Nephron progenitor cell (in vitro differentiated cells): ENCODE measurements at places on chromosomes 5 and 9.
A peak's percentile ranks its signal among the peaks of the same experiment; 100 is the strongest.

DNA sequence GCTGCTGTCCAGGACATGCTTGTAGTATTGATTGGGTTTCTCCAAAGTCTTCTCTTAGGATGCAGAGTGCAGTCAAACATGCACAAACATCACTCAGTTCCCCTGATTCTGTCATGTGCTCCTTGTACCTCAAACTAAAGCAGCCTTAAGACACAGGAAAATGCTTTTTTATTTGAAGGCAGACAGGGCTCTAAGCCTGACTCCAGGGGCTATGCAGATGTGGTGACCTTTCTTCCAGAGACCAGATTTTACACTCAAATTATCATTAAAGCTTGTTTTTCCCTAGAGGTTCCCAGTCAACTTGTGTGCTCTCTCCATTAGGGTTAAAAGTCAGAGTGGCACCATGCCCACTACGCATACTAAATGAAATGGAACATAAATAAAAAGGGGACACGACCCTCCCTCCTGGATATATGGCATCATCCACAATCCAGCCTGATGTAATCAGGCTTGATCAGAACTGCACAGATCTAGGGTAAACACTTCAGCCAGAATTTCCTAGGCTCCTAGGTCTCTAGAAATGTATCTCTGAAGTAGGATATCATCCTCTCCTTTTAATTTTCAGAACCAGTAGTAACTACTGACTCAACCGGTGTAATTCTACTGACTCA is 771.1 kb downstream of the NR2F1-AS1 start:
- no peaks in the 10 kb centered on the region for H3K36me3 ChIP-seq
- no peak for DNase-seq
- H3K27me3 ChIP-seq, result peaks cover 4% of the 10 kb centered on the region
- no peak overlapping the region for H3K27ac ChIP-seq

DNA sequence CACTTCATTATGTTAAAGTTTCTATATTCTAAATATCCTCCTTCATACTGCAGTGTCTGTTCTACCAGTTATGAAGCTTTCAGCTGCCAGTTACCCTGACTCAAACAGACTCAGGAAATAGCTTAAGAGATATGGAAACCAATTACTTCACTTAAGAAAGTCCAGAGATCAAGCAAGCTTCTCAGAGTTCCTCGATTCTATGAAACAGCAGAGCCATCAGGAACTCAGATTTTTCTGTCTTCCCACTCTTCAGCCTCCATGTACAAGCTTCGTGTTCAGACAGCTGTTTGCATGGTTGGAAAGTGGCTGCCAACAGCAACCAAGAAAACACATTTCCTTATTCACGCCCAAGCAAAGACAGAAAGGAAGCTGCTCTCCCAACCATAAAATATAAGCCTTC is 216.1 kb downstream of the ACTL7B start:
- H3K4me1 ChIP-seq, result peaks cover 9% of the 10 kb centered on the region

GRCh38 chr9:26516773-26517343 is 375.7 kb downstream of the CAAP1 start:
- no peak for DNase-seq
- H3K4me1 ChIP-seq, result no peaks in the 10 kb centered on the region
- no peak overlapping the region for H3K4me3 ChIP-seq
- H3K27ac ChIP-seq, result no peak overlapping the region

GRCh38 chr5:159712672-159713071 is 203.6 kb upstream of the ADRA1B start:
- peaks cover 14% of the 10 kb centered on the region for H3K36me3 ChIP-seq
- H3K4me1 ChIP-seq, result peaks cover 35% of the 10 kb centered on the region
- no peak for DNase-seq
- H3K27me3 ChIP-seq, result no peaks in the 10 kb centered on the region
- H3K4me3 ChIP-seq, result no peak overlapping the region

DNA sequence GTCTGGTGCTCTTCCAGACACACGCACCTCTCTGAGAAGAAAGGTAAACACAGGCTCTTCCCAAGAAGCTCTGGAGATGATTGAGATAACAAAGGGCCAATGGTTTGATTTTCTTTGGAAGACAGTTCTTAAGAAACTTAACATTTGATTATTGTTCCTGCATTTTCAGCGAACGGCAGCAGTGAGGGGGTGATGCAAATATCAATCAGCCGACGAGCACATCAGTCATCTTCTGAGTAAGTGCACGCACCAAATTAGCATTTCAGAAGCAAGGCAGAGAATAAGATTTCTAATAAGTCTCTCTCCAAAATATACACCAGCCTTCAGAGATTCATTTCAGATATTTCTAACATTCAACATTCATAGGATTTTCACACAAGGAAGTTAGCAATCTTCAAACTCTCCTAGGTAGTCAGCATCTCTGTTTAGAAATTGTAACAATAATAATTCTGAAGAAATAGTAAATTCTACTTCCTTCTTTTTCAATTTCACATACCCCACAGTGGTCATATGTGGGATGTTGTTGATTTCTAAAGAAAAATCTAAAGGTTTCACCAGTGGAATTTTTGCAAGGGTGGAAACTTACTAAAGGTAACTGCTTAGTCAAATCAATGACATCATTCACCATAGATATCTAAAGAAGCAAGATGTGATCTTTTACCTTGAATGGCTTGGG is 250.3 kb downstream of the SEC61B start:
- H3K4me1 ChIP-seq, result no peaks in the 10 kb centered on the region
- no peak overlapping the region for H3K27ac ChIP-seq
- H3K27me3 ChIP-seq, result peaks cover 13% of the 10 kb centered on the region
- H3K36me3 ChIP-seq, result no peaks in the 10 kb centered on the region

DNA sequence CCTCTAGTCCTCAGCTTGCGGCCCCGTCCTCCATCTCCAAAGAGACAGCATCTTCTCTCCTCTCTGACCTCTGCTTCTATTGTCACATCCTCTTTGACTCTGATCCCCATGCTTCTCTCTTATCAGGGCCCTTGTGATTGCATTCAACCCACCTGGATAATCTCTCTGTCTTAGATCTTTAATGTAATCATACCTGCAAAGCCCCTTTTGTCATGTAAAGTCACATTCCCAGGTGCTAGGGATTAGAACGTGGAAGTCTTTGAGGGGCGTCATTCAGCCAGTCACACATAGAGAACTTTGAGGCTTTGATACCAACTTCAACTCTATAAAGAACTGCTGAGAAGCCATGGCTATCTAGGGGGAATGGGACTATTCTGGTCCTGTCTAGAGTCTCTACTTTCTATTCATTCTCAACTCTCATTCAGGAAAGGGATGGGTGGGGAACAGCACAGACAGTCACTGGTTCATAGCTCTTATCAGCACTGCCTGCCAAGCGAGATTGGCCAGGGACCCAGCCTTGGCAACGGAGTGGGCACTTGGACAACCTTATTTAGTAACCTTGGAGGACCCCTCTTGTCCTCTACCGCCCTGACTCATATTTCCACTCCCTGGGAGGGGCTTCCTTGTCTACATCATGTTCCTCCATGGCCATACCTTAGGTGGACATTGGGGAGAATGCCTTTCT is 29.0 kb downstream of the TAS2R1 start:
- peaks cover 5% of the 10 kb centered on the region for H3K27me3 ChIP-seq
- peaks cover 15% of the 10 kb centered on the region for H3K4me1 ChIP-seq
- no peaks in the 10 kb centered on the region for H3K36me3 ChIP-seq
- H3K27ac ChIP-seq, result no peak overlapping the region
- H3K4me3 ChIP-seq, result no peak overlapping the region

DNA sequence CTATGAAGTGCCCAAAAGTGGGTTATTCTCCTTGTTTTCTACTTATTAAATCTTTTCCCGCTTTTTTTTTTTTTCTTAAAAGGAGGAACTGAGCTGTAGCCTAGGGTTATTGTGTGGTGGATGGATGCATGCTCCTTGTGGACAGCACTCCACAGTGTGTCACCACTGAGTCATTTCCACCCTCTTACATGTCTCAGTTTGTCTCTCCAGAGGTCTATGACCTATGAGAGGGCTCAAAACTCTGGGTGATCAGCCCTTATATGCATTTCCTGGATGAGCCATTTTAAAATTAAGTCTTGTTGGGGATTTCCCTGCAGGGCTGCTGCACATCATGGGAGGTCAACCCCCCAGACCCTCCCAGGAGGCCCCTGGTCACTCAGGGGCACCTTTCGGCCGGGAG is 102.2 kb upstream of the MOCS2 start:
- no peak for DNase-seq
- H3K27ac ChIP-seq, result no peak overlapping the region
- peaks cover 5% of the 10 kb centered on the region for H3K4me1 ChIP-seq

- no peak for DNase-seq
- H3K36me3 ChIP-seq, result no peaks in the 10 kb centered on the region
- peak overlapping the region; percentile 65 for H3K27ac ChIP-seq
- peaks cover 6% of the 10 kb centered on the region for H3K27me3 ChIP-seq
- peaks cover 62% of the 10 kb centered on the region for H3K4me1 ChIP-seq
- no peak overlapping the region for H3K4me3 ChIP-seq
These were observed 11.4 kb upstream of the ENG start for GRCh38 chr9:127865645-127866464.

DNA sequence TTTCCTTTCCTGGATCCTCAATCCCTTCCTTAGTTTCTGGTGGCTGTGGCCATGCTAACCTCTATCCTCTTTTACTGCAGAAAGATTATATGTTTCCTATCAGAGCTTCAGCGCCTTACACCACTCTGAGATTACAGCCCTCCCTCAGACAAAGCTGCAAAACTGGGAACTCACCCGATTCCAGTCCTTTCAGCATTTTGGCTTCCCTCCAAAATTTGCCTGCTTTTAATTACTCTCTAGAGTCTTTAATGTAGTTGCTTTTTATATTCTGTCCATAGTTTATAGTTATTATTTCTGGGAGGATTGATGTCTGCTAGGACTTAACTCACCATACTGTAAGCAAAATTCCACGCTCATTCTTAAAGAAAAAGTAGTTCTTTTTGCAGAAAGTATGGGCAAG is 110.2 kb downstream of the NSG2 start:
- peaks cover 44% of the 10 kb centered on the region for H3K27me3 ChIP-seq
- H3K36me3 ChIP-seq, result peaks cover 5% of the 10 kb centered on the region
- no peak overlapping the region for H3K27ac ChIP-seq
- no peak for DNase-seq
- peaks cover 11% of the 10 kb centered on the region for H3K4me1 ChIP-seq

GRCh38 chr5:93607367-93608258 is 24.6 kb downstream of the NR2F1 start:
- DNase-seq, result no peak
- no peaks in the 10 kb centered on the region for H3K27me3 ChIP-seq
- peak overlapping the region; percentile 75 for H3K4me3 ChIP-seq
- H3K27ac ChIP-seq, result no peak overlapping the region

GRCh38 chr5:52013523-52013922 is 630.3 kb downstream of the ISL1 start:
- H3K36me3 ChIP-seq, result no peaks in the 10 kb centered on the region
- H3K27me3 ChIP-seq, result peaks cover 4% of the 10 kb centered on the region
- no peak overlapping the region for H3K4me3 ChIP-seq

GRCh38 chr9:100099722-100100042 is 639 bp downstream of the INVS start:
- H3K4me3 ChIP-seq, result peak overlapping the region; percentile 98
- H3K27ac ChIP-seq, result peak overlapping the region; percentile 98
- DNase-seq, result peak; percentile 22
- H3K27me3 ChIP-seq, result no peaks in the 10 kb centered on the region
- H3K4me1 ChIP-seq, result peaks cover 28% of the 10 kb centered on the region

- no peak overlapping the region for H3K27ac ChIP-seq
- H3K4me3 ChIP-seq, result no peak overlapping the region
These were observed 26.4 kb downstream of the RGS7BP start for GRCh38 chr5:64532212-64532611.

GRCh38 chr5:151675611-151676313 is 11.0 kb downstream of the SPARC start:
- no peaks in the 10 kb centered on the region for H3K27me3 ChIP-seq
- peak overlapping the region; percentile 73 for H3K27ac ChIP-seq
- H3K4me1 ChIP-seq, result peaks cover 65% of the 10 kb centered on the region
- DNase-seq, result no peak
- peaks cover 56% of the 10 kb centered on the region for H3K36me3 ChIP-seq
- H3K4me3 ChIP-seq, result no peak overlapping the region

- H3K4me3 ChIP-seq, result no peak overlapping the region
- peaks cover 51% of the 10 kb centered on the region for H3K27me3 ChIP-seq
- H3K4me1 ChIP-seq, result peaks cover 28% of the 10 kb centered on the region
- H3K27ac ChIP-seq, result no peak overlapping the region
- no peaks in the 10 kb centered on the region for H3K36me3 ChIP-seq
- no peak for DNase-seq
These were observed 53.7 kb upstream of the ZBTB43 start for GRCh38 chr9:126750941-126751725.

- H3K4me1 ChIP-seq, result peaks cover 8% of the 10 kb centered on the region
- no peak overlapping the region for H3K27ac ChIP-seq
- H3K27me3 ChIP-seq, result peaks cover 3% of the 10 kb centered on the region
- peaks cover 27% of the 10 kb centered on the region for H3K36me3 ChIP-seq
- DNase-seq, result no peak
These were observed 60.2 kb upstream of the SLC2A8 start for GRCh38 chr9:127336506-127337352.

- peaks cover 38% of the 10 kb centered on the region for H3K4me1 ChIP-seq
- H3K27me3 ChIP-seq, result peaks cover under 1% of the 10 kb centered on the region
- H3K4me3 ChIP-seq, result no peak overlapping the region
- no peak overlapping the region for H3K27ac ChIP-seq
- no peak for DNase-seq
These were observed 127.3 kb downstream of the CRB2 start for GRCh38 chr9:123483191-123483803.

- no peak overlapping the region for H3K27ac ChIP-seq
- H3K27me3 ChIP-seq, result peaks cover 4% of the 10 kb centered on the region
- no peak overlapping the region for H3K4me3 ChIP-seq
- peaks cover 30% of the 10 kb centered on the region for H3K36me3 ChIP-seq
- no peak for DNase-seq
- H3K4me1 ChIP-seq, result no peaks in the 10 kb centered on the region
These were observed 53.9 kb upstream of the EFNA5 start for GRCh38 chr5:107724642-107725041.

GRCh38 chr5:180341595-180341994 is 11.5 kb downstream of the GFPT2 start:
- H3K27me3 ChIP-seq, result peaks cover under 1% of the 10 kb centered on the region
- H3K36me3 ChIP-seq, result peaks cover 35% of the 10 kb centered on the region
- no peak overlapping the region for H3K27ac ChIP-seq
- H3K4me1 ChIP-seq, result peaks cover 49% of the 10 kb centered on the region
- no peak overlapping the region for H3K4me3 ChIP-seq

DNA sequence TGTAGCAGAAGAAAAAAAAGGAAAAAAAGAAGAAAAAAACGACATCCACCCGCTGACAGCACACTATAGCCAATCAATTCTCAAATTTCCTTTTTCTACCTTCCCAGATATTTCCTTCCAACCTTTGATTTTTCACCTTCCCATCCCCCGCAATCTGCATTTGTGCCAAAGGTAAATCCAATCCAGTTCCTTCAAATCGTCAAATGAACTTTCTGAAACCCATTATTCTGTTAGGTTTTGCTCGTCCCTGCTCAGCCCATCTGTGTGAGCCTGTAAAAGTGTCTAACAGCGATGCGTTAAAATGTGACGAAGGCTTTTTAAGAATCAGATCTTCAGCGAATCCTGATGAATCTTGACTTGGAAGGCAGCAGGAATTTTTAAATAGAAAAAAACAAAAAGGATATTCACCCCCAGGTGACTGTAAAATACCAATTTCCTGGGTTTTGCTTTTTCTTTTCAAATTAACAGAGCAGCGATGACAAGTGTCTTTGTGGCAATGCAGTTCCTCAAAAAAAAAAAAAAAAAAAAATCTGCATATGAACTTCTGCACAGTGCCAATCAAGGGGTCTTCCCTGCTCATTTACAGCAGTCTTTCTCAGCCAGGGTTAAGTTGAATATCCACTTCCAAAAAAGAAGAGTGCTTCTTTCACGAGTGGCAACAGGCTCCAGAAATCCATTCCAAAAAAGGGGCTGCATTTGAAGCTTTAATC is 367 bp upstream of the SHC3 start:
- no peak for DNase-seq
- peak overlapping the region; percentile 82 for H3K4me3 ChIP-seq
- H3K27ac ChIP-seq, result no peak overlapping the region
- H3K4me1 ChIP-seq, result peaks cover 31% of the 10 kb centered on the region
- no peaks in the 10 kb centered on the region for H3K36me3 ChIP-seq
